AG08396 (cell line): ENCODE measurements at places on chromosomes 16 and 17.

DNA sequence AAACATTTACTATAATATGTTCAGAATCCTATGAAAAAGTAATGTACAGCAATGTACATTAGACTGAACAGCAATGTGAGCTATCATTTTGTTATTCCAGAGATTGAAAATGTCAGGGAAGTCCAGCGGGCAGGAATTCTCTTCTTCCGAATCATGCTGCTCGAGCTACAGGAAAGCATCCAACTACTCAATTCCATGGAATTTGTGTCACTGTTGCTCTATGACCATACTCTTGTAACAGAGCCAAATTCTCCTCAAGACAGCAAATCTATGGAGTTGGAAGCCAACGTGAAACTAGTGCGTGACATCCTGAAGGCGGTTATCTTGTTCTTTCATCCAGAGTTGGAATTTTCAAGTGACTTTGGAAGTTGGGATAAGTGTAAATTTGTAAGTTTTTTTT is 24.8 kb upstream of the NSRP1 start:
- peak; percentile 32 for DNase-seq

- DNase-seq: no peak
Observed at GRCh38 chr16:58425756-58426494, 33.7 kb downstream of the GINS3 start.

DNA sequence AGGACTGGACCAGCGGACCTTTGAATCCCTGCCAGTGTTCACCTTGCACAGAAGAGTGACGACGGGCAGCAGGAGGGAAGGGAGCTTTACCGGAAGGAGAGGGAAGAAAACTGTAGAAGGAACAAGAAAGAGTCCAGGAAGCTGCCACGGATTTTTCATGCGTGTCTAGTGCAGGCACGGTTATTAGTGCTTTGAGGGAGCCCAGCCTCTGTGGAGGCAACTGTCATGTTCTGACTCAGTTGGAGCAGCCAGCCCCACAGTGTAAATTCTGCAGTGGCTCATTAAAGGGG is 6.5 kb upstream of the HOXB13 start:
- no peak for DNase-seq

DNA sequence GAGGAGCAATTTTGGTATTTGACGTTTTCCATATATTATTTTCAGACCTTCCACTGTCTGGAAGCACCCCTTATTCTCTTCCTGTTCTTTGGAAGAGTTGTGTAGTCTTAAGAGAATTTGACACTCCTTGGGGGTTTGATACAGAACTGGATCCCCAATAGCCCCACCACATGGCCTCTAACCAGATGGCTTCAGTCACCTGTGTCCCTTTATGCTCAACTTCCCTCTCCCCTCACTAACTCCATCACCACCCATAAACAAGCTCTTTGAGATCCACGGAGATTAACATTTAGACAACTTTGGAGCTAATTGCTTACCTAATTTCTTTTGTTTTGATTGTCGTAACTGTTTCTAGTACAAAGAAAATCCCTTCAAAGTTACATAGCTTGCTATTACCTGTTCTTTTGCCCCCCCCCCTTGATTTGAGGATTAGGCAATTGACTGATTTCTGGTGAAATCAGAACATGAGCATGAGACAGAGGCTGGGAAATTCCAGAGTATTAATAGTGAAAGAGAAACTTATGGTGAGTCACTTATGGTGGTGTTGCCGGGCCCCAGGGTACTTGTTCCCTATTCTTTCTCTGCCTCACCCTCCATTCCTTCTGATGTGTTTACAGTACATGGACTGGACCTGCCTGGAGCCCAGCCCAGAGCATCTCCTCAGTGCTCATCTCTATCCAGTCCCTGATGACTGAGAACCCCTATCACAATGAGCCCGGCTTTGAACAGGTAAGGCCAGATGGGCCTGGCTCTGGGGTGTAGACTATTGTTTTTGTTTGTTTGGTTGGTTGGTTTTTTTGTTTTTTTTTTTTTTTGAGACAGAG is 7.5 kb downstream of the UBE2Z start:
- DNase-seq: peak; percentile 79

GRCh38 chr16:74451951-74452758 is 30.9 kb upstream of the CLEC18B start:
- DNase-seq: no peak

GRCh38 chr16:13909069-13909468 is 10.9 kb upstream of the ERCC4 start:
- DNase-seq: no peak

DNA sequence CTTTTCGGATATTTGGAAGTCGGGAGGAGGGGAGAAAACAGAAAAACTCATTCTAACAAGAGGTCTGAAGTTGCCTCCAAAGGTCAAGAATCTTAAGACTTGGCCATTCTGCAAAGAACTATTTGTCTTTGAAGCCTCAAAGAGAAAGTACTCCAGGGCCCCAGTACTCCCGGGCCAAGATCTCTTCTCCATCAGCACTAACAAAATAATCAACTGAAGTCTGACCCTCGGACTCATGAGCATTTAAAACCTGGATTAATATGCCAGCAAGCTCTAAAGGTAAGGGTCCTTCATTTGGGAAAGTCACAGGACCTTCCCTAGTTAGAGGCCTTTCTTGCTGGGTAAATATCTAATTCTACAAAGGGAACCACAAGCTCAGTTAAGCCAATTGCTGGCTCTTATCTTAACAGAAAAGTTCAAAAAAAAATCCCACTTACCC is 4.5 kb downstream of the AXIN2 start:
- DNase-seq: no peak

GRCh38 chr16:59971264-59971663 is 1237.1 kb upstream of the GOT2 start:
- DNase-seq: no peak

DNA sequence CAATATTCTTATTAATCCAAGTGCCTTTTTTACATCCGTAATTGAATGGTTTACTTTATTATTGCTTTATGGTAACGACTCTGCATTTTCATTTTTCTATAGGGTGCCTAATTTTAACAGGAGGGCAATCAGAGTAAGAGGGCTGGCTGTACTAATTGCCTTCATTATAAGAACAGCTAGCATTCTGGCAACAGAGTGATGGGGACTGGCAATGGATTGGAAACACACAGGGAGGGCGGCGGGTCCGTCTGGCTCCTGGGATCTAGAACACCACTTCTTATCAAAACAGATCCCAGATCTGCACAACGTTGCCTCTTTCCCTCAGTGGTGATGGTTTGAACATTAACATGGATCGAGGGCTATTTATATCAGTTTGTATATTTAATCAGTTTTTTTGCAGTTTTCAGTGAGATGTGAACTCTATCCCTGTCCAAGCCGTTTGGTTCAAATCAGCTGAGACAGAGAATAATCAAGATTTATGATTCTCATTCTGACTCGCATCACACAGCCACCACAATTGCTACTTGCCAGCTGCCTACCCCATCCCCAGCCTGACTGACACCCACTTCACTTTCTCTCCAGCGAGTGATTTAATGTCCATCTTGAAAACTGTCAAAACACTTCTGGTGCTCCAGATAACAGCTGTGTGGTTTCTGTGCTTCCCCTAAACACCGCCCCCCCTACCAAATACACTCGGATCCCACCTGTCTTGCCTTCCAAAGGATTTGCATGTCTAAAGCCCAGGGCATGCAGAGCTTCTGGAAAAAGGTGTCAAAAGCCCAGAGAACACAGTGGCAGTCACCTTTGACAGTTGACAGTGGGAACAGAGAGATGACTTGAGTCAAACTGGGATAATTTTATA is 327.9 kb downstream of the HS3ST4 start:
- DNase-seq: no peak

GRCh38 chr16:80300876-80301275 is 239.9 kb upstream of the DYNLRB2 start:
- peak; percentile 58 for DNase-seq

- no peak for DNase-seq
Observed at GRCh38 chr16:87690911-87691685, 74.7 kb downstream of the KLHDC4 start.

GRCh38 chr17:417691-418420 is 65.2 kb upstream of the RPH3AL start:
- no peak for DNase-seq

- DNase-seq: no peak
Observed at GRCh38 chr17:4533523-4534504, 21.4 kb downstream of the MYBBP1A start.

GRCh38 chr16:50300942-50301625 is 34.7 kb downstream of the ADCY7 start:
- DNase-seq: peak; percentile 71

GRCh38 chr16:25210758-25211157 is 6.0 kb upstream of the AQP8 start:
- no peak for DNase-seq

GRCh38 chr17:16215965-16216316 is 607 bp upstream of the NCOR1 start:
- DNase-seq: no peak

- no peak for DNase-seq
Observed at GRCh38 chr16:65697521-65697920, 575.7 kb upstream of the CDH11 start.

GRCh38 chr17:50903604-50904517 is 37.7 kb upstream of the TOB1 start:
- no peak for DNase-seq
